AG09319 (cell line): ENCODE measurements at places on chromosomes 13 and 19.

DNA sequence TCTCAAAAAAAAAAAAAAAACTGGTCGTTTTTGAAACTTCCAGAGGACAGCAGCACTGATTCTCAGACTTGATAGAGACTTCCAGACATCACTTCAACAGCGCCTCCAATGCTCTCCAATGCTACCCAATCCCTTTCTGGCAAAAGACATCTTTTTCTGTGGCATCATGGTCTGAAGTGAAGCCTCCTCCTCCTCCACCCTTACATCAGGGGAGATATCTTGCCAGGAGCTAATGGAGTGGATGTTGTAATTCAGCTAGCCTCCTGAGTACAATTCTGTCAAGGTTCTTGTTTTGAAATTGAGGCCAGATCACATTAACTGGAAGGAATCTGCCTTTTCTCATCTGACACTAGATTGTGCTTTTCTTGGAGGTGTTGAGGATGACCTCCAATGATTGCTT, 24.2 kb downstream of the FXYD5 start:
- no peak for DNase-seq

DNA sequence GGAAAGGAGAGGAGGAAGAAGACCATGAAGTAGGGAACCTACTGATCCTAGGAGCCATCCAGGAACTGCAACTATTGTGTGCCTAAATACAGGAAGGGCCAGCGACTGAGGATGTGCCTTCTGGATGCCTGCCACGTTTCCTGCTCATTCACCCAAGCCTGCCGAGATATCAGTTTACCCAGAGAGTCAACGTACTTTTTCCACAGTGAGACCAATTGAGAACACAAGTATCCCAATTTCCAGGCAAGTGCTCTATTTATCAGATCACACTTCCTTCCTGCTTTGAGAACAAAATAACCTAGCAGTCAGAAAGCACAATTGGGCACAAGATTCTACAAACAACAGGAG, 122.4 kb downstream of the AKAP11 start:
- no peak for DNase-seq

DNA sequence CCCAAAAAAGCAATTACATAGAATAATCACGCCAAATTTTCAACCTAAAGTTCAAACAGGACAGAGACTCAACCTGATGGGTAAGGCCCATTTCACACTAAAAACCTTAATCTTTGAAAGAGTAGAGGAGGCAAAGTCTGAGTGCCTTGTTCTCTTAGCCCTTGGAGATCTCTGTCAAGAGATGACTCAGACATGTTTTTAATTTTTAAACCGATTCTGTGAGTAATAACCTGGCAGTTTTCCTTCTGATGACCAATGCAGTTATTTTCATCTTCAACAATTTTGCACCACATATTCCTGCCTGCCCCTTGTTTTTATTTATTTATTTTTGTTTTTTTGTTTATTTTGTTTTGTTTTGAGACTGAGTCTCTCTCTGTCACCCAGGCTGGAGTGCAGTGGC, 11.5 kb upstream of the TNFSF9 start:
- DNase-seq = peak; percentile 27

GRCh38 chr19:898663-899062, 5.4 kb downstream of the RNU6-9 start:
- no peak for DNase-seq

DNA sequence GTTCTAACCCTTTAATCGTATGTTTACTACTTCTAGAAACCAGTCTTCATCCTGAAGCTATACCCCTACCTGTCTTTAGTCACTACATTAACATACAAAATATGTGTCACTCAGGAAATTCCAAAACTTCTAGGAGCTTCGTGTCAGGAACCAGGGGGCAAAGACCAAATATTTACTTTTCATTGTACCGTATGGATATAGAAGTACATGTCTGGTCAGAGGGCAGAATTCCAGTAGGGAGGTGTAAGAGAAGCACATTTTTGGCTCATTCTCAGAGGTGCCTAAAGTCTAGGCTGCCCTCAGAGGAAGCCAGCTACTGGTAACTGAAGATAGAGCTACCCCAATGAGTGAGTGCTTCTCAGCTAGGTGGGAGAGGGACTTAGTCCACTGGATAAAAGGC, 320.7 kb downstream of the DIAPH3 start:
- no peak for DNase-seq

- DNase-seq = no peak
These were observed 2.6 kb upstream of the DIRAS1 start for GRCh38 chr19:2723747-2724146.

GRCh38 chr13:49935171-49936074, 717 bp downstream of the SPRYD7 start:
- DNase-seq = no peak

- DNase-seq = no peak
These were observed 1097.8 kb upstream of the SLC10A2 start for GRCh38 chr13:104163866-104164630.

GRCh38 chr19:10575011-10575716, 6.4 kb upstream of the CDKN2D start:
- no peak for DNase-seq

- DNase-seq = no peak
These were observed 17.1 kb upstream of the ZSCAN4 start for GRCh38 chr19:57651654-57651996.

DNA sequence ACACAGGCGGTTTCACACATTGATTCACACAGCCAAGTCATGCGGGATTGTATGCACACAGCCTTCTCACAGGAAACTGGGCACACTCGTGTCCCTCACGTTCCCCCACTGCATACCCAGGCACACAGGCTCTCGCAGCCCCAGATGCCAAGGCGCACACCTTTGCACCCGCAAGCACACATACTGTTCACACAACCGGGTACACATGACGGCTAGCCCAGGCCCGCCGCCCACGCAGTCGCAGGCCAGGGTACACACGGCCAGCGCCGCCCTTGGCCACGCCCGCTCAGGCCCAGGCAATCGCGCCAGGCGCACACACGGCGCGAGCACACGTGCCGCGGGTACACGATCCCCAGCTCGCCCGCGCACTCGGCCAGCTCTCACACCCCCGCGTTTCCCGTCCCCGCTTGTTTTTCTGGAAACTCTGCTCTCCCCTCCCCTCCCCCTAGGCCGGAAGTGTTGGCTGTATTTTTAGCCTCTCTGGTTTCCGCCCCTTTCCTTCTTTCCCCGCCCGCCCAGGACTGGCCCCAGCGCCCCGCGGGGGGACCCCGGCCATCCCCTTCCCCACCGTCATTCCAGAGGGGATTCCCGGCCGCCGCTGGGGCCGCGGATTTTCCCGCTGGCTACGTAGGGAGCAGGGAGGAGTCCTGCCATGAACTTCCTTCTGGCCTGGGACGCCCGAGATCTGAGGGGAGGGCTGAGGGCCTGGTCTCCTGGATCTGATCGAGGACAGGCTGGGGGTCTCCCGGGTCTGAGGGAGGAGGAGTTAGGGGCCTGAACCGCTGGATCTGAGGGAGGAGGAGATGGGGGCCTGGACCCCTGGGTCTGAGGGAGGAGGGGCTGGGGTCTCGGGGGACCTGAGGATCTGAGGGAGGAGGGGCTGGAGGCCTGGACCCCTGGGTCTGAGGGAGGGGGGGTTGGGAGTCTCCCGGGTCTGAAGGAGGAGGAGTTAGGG, 4.0 kb upstream of the ZFP36 start:
- peak; percentile 87 for DNase-seq

- no peak for DNase-seq
These were observed 16.8 kb downstream of the SLC25A15 start for GRCh38 chr13:40806241-40806640.

GRCh38 chr13:27355894-27356293, 68.5 kb upstream of the GTF3A start:
- no peak for DNase-seq

DNA sequence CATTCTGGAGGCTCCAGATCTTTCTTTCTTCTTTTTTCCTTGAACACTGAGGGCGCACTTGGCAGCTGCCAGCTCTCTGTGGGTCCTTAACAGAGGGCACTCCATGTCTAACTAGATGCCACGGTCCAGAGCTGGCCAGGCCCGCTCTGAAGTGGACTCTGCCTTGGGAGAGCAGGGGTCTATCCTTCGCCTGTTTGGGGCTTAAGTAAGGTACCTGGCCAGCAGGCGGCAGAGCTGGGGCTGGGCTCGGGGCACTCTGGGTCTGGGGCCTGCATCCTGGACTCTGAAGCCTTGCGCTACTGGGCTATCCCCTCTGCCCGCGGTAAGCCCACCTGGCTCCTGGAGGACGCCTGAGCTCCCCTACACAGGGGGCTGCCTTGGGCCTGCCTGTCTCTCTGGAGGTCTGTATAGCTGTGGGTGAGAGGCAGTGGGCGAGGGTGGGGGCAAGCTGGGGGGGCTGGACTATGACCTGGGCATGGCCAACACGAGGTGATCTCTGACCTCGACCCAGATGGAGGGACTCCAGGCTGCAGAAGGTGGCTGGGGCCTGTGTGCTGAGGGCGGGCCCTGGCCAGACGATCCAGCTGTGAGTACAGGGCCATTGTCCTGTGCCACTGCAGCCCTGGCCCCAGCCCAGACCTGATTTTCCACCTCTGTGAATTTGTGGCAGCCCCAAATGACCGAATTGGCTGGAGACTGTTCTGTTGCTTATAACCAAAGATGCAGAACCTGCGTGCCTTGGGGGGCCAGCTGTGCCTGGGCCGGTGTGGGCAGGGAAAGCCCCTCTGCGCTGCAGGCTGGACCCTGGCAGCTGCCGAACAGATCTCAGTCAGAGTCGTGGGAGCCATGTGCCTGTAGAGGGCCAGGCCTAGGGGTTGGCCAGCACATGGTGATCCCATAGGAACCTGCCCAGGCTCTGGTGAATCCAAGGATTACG, 26.5 kb downstream of the CEBPG start:
- no peak for DNase-seq

DNA sequence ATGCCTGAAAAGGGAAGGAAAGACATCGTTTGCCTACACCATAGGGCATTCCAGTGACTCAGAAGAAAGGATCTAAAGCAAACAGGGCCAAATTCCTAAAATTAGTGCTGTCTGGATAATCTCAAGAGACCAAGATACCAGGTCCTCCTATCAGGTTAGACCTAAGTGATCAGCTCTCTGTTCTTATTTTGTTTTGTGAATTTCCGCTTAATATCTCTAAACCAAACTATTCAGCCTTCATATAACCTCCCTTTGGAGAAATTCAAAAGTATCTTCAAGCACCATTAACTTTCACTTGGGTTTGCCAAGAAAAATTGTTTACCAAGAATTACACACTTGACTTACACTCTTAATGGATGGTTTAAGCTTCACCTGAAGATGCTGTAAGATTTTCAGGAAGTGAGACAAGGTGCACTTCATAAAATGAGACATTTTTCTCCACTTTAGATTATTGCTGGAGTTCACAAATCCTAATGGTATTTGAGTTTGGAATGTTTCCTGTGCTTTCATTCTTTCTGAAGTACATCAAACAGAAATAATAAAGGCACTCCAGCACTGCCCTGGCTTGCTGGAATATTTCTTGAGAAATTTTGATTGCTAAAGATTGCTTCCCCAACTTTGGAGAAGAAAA, 376.1 kb downstream of the LMO7 start:
- no peak for DNase-seq

GRCh38 chr13:30049692-30050091, 199.3 kb upstream of the UBL3 start:
- no peak for DNase-seq

DNA sequence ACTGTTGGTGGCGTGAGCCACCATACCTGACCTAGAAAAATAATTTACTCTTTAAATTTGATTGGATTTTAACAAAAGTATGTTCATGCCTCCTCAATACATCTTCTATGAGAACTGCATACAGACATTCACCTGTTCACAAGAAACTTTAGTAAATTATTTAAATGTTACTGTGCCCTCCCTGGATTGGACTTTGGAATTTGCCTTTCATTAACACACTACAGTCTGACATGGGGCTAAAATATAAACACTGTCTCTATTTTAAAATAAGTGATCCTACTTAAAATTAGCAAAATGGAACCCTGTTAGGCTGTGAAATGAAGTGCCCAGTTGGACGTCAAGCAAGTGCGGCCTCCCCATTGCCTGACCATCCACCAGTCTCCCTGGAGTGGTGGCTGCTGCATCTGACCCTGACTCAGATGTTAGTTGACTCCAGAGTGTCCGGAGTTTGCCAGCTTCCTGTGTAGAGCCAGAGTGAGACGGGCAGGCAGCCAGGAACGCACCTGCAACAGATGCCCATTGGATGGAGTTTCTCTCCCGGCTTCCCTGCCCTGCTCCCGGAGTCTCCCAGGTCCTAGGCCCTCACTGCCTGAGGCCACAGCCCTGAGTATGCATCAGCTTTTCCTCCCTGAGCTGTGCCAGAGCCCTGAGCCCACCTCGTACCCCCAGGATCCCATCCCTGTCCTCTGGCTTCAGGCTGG, 45.9 kb upstream of the ATP11A start:
- DNase-seq = no peak

- DNase-seq = no peak
These were observed 17.9 kb downstream of the PPP1R37 start for GRCh38 chr19:45110851-45111266.

- no peak for DNase-seq
These were observed 737.1 kb upstream of the SLC10A2 start for GRCh38 chr13:103803349-103803748.

GRCh38 chr13:32178763-32179162, 136.4 kb downstream of the ZAR1L start:
- DNase-seq = no peak

DNA sequence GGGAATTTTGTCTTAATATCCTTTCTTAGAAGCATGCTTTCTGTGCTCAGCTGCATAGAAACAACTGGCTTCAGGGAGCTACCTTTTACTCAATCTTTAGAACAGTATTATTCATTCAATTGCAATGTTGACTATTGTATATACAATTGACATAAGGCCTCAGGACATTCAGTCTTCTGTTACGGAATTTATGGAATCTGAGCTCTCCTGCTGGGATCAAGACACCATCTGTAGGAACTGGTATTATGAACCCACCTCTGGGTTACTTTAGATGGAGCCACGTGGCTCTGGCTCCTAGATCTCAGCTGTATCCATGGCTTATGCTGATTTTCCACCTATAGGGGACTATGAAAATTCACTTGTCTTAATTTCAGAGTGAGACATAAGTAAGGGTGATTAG, 716.2 kb upstream of the GPC6 start:
- DNase-seq = no peak

DNA sequence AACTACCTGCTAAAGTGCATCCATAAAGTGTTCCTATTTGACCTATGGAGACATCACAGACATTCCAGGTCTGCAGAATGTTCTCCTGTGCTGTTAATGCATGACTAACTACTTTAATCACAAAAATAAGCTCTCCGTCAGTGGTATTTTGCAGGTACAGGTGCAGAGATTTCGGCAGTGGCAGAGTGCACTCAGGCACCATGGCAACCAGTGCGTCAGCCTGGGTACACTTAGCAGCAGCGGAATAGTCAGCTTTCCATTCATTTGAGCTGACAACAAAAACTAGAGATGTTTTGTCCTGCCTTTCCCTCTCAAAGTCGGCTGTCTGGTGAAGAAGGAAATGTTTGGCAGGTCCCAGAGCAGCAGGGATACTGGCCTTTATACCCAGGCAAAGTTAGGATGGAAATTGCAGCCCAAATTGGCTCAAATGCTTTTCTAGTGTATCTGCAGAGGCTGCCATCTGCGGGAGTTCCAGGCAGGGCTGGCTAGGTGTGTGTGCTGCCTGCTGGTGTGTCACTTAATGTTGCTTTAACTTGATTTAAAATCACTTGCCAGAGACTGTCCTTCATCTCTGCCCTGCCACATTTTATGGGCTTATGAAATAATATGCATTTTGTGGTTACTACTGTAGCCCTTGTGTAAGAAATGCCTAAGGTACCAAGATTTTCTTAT, 195.8 kb downstream of the RAP2A start:
- DNase-seq = no peak
